Mesothelial cell of epicardium (in vitro differentiated cells): ENCODE measurements at places on chromosomes 6 and 20.

- H3K4me3 ChIP-seq, result no peak overlapping the region
- H3K27ac ChIP-seq, result no peak overlapping the region
- DNase-seq, result no peak
- peaks cover 61% of the 10 kb centered on the region for H3K27me3 ChIP-seq
- peaks cover 4% of the 10 kb centered on the region for H3K4me1 ChIP-seq
Measured at GRCh38 chr20:62214067-62214466, 6.0 kb downstream of the HRH3 start.

GRCh38 chr6:126718600-126719327 lies 378.8 kb downstream of the CENPW start:
- H3K36me3 ChIP-seq, result no peaks in the 10 kb centered on the region
- no peak for DNase-seq
- no peak overlapping the region for H3K4me3 ChIP-seq
- no peak overlapping the region for H3K27ac ChIP-seq

DNA sequence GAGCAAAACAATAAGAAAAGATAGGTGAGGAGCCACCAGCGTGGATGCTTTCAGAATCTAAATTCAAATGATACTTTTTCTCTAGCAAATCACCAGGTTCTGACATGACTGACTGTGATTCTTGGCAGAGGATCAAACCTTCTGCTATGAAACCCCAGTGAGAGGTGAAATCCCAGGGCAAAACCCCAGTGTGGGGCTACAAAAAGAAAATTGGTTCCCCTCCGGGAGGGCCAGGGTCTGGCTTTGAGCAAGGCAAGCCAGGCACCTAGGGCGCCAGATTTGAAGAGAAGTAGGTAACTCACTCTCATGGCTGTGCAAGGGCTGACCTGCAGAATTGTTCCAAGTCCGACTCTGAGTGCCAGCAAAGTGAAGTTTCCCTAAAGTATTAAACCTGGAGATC lies 20.2 kb upstream of the RALGAPA2 start:
- H3K27ac ChIP-seq, result no peak overlapping the region
- no peak for DNase-seq
- H3K4me1 ChIP-seq, result no peaks in the 10 kb centered on the region
- H3K27me3 ChIP-seq, result peaks cover 10% of the 10 kb centered on the region
- H3K36me3 ChIP-seq, result no peaks in the 10 kb centered on the region

- H3K36me3 ChIP-seq, result no peaks in the 10 kb centered on the region
- H3K27me3 ChIP-seq, result no peaks in the 10 kb centered on the region
- no peak overlapping the region for H3K27ac ChIP-seq
- no peak for DNase-seq
- H3K4me3 ChIP-seq, result no peak overlapping the region
- peaks cover 4% of the 10 kb centered on the region for H3K4me1 ChIP-seq
Measured at GRCh38 chr6:3393836-3394202, 63.0 kb downstream of the SLC22A23 start.

DNA sequence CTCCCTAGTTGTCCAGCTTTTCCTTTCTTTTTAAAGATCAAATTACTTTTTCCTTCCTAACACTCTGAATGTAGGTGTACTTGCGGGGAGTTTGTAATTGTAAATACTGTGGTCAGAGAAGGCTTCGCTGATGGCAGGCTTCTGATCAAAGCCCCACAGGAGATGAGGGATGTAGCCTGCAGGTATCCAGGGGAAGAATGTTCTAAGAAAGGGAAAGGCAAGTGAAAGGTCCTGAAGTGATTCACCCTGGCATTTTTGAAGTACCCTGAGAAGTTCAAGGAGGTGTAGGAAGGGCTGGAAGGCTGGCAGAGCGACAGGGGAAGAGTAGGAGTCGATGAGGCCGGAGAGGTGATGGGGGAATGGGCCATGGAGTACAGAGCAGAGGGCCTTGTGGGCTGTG lies 38.2 kb upstream of the CCN6 start:
- DNase-seq, result no peak
- H3K4me3 ChIP-seq, result no peak overlapping the region
- no peaks in the 10 kb centered on the region for H3K36me3 ChIP-seq
- no peak overlapping the region for H3K27ac ChIP-seq

- no peak overlapping the region for H3K4me3 ChIP-seq
- H3K36me3 ChIP-seq, result no peaks in the 10 kb centered on the region
- DNase-seq, result no peak
- H3K27me3 ChIP-seq, result no peaks in the 10 kb centered on the region
Measured at GRCh38 chr6:69973138-69973537, 106.8 kb downstream of the COL19A1 start.

- H3K36me3 ChIP-seq, result no peaks in the 10 kb centered on the region
- H3K27ac ChIP-seq, result no peak overlapping the region
- no peak for DNase-seq
- H3K4me3 ChIP-seq, result no peak overlapping the region
- peaks cover 9% of the 10 kb centered on the region for H3K4me1 ChIP-seq
Measured at GRCh38 chr20:44738813-44739477, 6.7 kb upstream of the KCNK15 start.

DNA sequence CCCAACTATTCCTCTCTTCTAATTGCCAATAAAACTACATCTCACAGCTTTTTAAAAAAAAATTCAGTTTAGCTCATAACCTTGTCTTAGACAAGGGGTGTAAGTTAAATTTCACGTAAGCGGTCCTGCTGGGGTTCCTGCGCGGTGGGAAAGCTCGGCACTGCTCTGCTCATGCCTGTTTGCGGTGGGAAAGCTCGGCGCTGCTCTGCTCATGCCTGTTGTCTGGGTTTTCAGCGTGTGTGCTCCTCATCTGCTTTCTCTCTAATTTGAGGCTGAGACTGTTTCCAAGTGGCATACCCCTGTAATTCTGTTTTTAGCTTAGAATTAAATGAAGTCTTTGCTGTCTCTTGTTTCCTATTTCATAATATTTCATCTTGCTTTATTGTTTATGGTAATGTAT lies 18.6 kb downstream of the ARID1B start:
- DNase-seq, result no peak
- H3K4me3 ChIP-seq, result peak overlapping the region; percentile 34
- H3K36me3 ChIP-seq, result peaks cover 3% of the 10 kb centered on the region
- peaks cover 45% of the 10 kb centered on the region for H3K4me1 ChIP-seq
- H3K27me3 ChIP-seq, result no peaks in the 10 kb centered on the region

- H3K36me3 ChIP-seq, result no peaks in the 10 kb centered on the region
- H3K4me1 ChIP-seq, result peaks cover 2% of the 10 kb centered on the region
- H3K27me3 ChIP-seq, result peaks cover 52% of the 10 kb centered on the region
- no peak overlapping the region for H3K27ac ChIP-seq
- DNase-seq, result no peak
Measured at GRCh38 chr20:45097485-45098102, 3.3 kb downstream of the KCNS1 start.

GRCh38 chr6:84332139-84333034 lies 104.9 kb upstream of the CEP162 start:
- no peaks in the 10 kb centered on the region for H3K36me3 ChIP-seq
- DNase-seq, result no peak
- no peak overlapping the region for H3K27ac ChIP-seq
- H3K27me3 ChIP-seq, result no peaks in the 10 kb centered on the region
- no peak overlapping the region for H3K4me3 ChIP-seq

DNA sequence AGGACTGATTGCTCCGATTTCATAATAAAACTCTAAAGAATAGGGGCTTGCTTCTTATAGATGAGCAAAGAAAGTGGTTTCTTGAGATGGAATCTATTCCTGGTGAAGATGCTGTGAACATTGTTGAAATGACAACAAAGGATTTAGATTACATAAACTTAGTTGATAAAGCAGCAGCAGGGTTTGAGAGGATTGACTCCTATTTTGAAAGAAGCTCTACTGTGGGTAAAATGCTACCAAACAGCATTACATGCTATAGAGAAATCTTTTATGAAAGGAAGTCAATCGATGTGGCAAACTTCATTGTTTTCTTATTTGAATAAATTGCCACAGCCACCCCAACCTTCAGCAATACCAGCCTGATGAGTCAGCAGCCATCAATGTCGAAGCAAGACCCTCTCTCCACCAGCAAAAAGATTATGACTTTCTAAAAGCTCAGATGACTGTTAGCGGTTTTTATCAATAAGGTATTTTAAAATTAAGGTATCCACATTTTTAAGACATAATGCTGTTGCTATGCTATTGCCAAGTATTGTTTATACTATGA lies 12.7 kb upstream of the MTRF1L start:
- H3K27ac ChIP-seq, result no peak overlapping the region
- no peak overlapping the region for H3K4me3 ChIP-seq
- DNase-seq, result no peak

DNA sequence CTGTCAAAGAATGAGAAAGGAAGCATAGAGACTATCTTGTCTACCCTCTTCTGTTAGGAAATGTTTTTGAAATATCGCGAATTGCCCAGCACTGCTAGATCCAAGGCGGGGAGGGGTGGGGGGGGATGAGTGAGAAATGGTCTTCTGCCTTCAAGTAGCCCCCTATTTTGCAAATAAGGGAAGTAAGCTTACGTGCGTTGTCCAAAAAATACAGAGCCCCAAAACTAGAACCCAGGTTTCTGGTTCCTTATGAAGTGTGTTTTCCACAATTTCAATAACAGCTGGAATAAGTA lies 923 bp upstream of the ILRUN start:
- peaks cover 33% of the 10 kb centered on the region for H3K4me1 ChIP-seq
- H3K4me3 ChIP-seq, result peak overlapping the region; percentile 95
- no peaks in the 10 kb centered on the region for H3K36me3 ChIP-seq
- H3K27ac ChIP-seq, result peak overlapping the region; percentile 99

- no peaks in the 10 kb centered on the region for H3K36me3 ChIP-seq
- H3K4me3 ChIP-seq, result no peak overlapping the region
- peaks cover 15% of the 10 kb centered on the region for H3K4me1 ChIP-seq
- DNase-seq, result no peak
- peaks cover 4% of the 10 kb centered on the region for H3K27me3 ChIP-seq
- H3K27ac ChIP-seq, result no peak overlapping the region
Measured at GRCh38 chr6:34549026-34549803, 6.9 kb downstream of the SPDEF start.

DNA sequence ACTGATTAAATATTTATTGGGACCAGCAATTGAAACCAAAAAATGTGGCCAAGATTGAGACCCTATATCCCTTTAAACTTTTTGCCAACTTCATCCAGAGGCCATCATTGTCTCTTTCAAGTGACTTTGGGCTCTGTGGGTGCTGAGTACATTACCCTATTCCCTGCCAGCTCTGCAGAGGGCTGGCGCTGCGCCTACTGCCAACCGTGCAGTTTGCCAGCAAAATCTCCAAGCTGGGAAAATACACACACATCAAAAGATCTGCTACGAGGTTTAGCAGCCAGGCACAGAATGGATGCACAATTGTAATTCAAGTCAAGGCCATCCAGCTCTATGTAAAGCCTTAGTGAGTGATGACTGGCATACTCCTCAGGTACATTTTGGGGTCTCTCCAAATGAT lies 125.0 kb downstream of the CBLN4 start:
- H3K4me3 ChIP-seq, result no peak overlapping the region
- H3K27ac ChIP-seq, result no peak overlapping the region
- DNase-seq, result no peak
- H3K36me3 ChIP-seq, result peaks cover 5% of the 10 kb centered on the region

DNA sequence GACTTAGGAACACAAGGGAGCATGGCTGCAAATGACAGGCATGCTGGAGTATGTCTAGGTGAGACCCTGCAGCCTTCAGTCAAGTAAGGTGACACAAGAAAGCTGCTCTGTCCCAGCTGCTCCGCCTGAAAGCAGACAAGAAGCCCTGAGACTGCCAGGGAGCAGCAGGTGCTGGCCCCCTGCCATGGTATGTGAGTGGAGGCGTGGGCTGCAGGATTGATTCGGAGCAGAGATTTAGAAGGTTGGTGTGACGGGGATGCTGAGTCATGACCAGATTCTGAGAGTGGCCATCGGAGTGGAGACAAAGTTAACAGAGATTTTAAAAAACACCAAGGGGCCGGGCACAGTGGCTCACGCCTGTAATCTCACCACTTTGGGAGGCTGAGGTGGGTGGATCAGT lies 17.8 kb downstream of the LRP11 start:
- no peaks in the 10 kb centered on the region for H3K27me3 ChIP-seq
- H3K4me1 ChIP-seq, result peaks cover 25% of the 10 kb centered on the region
- H3K36me3 ChIP-seq, result peaks cover 8% of the 10 kb centered on the region
- peak overlapping the region; percentile 76 for H3K27ac ChIP-seq
- H3K4me3 ChIP-seq, result no peak overlapping the region

- no peaks in the 10 kb centered on the region for H3K4me1 ChIP-seq
- H3K27me3 ChIP-seq, result peaks cover 55% of the 10 kb centered on the region
- DNase-seq, result no peak
- H3K27ac ChIP-seq, result no peak overlapping the region
Measured at GRCh38 chr20:2093159-2093781, 8.4 kb upstream of the STK35 start.

GRCh38 chr20:61106438-61106837 lies 145.6 kb upstream of the CDH4 start:
- no peak for DNase-seq
- H3K4me1 ChIP-seq, result peaks cover 10% of the 10 kb centered on the region
- H3K27ac ChIP-seq, result no peak overlapping the region
- no peaks in the 10 kb centered on the region for H3K36me3 ChIP-seq

DNA sequence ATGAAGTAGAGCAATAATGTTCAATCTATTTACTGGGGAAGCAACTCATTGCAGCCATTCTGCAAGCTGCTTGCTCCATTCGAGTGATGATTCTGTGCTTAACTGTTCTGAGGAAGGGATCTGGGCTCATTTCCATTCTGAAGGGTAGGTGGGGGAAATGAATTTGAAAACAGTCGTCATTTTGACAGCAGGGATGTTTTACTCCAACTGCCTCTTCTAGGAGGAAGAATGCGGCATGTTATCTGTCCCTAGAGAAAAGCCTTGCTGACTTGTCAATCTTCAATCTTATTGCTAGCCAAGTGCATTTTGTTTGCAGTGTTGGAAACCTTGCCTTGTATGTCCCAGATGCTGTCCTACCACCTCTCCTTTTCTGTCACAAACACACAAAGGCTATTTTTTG lies 105.9 kb downstream of the PRDM13 start:
- H3K27me3 ChIP-seq, result peaks cover 6% of the 10 kb centered on the region
- DNase-seq, result no peak
- H3K4me3 ChIP-seq, result no peak overlapping the region
- H3K27ac ChIP-seq, result no peak overlapping the region
- H3K4me1 ChIP-seq, result no peaks in the 10 kb centered on the region
- H3K36me3 ChIP-seq, result no peaks in the 10 kb centered on the region

GRCh38 chr20:4855555-4855954 lies 133.8 kb downstream of the PRND start:
- H3K27ac ChIP-seq, result no peak overlapping the region
- H3K4me3 ChIP-seq, result no peak overlapping the region
- no peaks in the 10 kb centered on the region for H3K4me1 ChIP-seq
- H3K27me3 ChIP-seq, result no peaks in the 10 kb centered on the region
- H3K36me3 ChIP-seq, result peaks cover 38% of the 10 kb centered on the region

GRCh38 chr6:137277971-137278637 lies 58.9 kb upstream of the IFNGR1 start:
- H3K4me3 ChIP-seq, result no peak overlapping the region
- H3K4me1 ChIP-seq, result peaks cover 12% of the 10 kb centered on the region
- no peaks in the 10 kb centered on the region for H3K36me3 ChIP-seq
- no peak for DNase-seq
